ENCODE measurements at places on chromosomes 7 and 10.
A peak's percentile ranks its signal among the peaks of the same experiment; 100 is the strongest.

DNA sequence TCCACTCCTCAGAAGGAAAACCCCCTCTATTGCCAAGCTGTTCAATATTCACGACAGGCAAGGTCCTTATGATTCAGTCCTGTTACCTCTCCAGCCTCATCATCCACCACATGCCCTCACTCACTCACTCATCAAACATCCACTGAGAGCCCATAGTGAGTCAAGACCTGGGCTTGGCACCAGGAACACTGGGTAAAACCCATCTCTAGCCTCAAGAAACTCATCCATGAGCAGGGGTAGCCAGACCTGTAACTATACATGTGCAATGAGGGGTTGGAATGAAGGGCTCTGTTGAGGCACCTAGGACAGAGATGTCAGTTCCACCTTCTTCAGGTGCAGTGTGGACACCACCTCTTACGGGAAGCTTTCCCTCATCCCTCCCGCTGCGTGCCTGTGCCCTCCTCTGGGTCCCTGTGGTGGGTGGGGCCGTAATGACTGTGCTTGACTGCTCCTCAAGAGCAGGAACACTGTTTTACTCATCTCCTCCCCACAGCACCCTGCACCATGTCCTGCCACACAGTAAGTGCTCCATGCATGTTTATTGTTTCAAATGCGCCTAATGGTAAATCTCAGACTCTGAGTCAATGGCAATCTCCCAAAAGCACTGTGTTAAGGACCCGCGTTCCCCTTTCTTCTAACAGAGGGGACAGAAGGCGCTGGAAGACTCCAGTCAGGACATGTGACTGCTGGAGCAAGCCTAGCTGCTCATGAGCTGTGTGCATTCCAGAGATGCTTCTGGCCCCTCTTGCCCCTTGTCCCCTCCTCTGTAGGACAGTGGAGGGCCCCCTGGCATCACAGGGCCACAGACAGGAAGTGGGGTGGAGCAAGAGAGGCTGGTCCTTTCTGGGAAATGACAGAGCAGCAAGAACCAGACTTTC is 95.4 kb downstream of the HIPK2 start:
- no peak for DNase-seq

GRCh38 chr10:17533731-17534130 is 79.3 kb upstream of the ST8SIA6 start:
- no peak for DNase-seq

GRCh38 chr10:127148933-127149220 is 47.5 kb downstream of the INSYN2A start:
- no peak for DNase-seq

GRCh38 chr7:72183835-72184234 is 228.3 kb downstream of the CALN1 start:
- no peak for DNase-seq

- DNase-seq, result no peak
These were observed 103.0 kb downstream of the TCF7L2 start for GRCh38 chr10:113053091-113053490.

- no peak for DNase-seq
These were observed 24.0 kb upstream of the NANOS1 start for GRCh38 chr10:119005362-119006043.

GRCh38 chr7:41711283-41712064 is 8.6 kb upstream of the INHBA start:
- DNase-seq, result peak; percentile 17

DNA sequence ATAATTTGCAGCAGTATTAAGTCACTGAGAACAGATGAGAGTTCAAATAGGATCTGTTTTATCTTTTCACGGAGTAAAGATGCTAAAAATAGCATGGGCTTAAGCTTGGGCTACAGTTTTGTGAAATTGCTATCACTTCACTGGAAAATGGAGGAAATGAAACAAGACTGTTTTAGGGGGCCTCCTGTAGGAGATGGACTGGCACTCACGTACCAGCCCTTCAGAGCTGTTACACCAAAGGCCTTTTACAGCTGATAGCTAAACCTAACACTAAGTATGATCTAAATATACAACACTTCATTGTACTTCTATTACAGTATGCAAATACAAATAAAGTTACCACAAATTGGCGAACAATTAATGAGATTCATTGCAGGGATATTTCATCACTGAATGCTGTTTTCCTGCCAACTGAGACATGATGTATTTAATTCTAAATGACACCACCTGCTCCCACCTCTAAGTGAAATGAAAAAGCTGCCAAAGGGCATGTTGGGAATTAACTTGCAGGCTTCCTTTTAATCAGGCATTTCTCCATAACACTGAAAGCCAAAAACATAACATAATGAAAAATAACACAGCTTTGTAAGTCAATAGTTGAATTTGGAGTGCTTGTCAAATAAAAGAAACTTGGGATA is 304.5 kb upstream of the LRRN3 start:
- no peak for DNase-seq

DNA sequence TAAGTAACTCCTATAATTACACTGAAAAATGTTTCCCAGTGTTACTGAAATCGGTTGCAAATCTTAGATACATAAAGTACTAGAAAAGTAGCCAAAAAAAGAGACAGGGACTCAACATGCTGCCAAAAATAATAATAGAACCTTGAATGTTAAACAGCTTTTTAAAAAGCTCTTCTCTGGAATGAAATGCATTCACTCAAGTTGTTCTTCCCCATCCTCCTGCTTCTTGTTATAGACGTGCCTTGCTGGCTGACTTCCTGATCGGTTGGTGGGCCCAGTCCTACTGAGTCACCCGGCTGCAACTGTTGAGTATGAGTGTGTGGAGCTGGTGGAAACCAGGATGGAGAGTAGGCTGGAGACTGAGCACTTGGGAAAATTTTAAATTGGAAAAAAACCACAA is 30.6 kb upstream of the RAPGEF5 start:
- no peak for DNase-seq

DNA sequence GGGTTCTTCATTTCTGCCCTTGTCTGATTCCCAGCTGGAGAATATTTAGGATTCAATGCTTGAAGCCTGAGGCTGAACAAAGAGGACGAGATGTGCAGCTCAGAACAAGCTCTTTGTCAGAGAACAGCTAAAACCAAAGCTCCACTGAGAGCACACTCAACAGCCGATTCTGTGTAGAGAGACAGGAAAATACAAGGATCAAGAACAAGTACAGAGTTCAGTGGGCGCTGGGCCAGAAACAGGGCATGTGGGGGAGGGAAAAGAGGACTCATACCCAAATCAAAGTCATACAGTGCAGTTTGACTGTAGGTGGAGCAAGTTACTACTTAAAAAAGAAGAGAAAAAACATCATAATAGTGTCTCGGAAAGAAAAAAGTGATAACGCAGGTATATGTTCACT is at the start of gene AGMO:
TSS of gene AGMO (minus strand) at position 181 of the 400 bp plus-strand sequence.
- no peak for DNase-seq

DNA sequence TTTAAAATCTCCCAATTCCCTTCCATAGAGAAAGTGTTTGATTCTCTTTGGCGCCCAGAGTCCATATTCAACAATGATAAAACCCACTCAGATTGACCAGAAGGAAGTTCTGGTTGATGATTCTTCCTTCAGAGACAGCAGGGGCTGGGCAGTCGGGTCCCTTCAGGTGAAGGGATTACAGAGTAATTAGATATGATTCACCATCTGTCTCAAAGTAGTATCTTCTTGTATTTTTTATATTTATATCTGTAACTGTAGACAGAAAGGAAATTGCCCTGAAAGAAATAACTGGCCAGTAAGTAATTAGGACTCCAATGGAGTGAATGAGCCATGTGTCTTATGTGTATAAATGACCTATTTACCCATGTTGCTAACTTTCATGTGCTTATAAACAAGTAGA is 156.0 kb downstream of the PLCE1 start:
- no peak for DNase-seq

DNA sequence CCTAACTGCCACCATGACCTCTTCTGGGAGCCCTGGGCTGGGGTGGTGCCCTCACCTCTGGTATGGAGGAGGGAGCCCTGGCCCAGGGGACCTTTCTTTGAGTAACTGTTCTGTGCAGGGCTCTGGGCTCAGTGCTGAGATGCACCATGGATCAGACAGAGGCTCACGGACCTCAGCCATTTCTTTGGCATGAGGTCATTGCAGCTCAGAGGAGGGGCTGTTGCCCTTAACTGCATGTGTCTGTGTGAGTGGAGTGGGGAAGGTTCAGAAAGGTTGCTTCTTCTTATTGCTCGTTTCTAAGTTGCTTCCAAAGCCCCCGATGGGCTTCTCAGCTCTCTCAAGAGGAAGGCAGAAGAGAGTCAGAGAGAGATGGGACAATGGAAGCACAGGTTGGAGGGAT is 233.9 kb downstream of the RPS24 start:
- DNase-seq, result no peak

- peak; percentile 3 for DNase-seq
These were observed 7.9 kb downstream of the GPRIN2 start for GRCh38 chr10:46548498-46549090.

GRCh38 chr7:132991615-132992587 is 90.0 kb downstream of the CHCHD3 start:
- DNase-seq, result no peak

DNA sequence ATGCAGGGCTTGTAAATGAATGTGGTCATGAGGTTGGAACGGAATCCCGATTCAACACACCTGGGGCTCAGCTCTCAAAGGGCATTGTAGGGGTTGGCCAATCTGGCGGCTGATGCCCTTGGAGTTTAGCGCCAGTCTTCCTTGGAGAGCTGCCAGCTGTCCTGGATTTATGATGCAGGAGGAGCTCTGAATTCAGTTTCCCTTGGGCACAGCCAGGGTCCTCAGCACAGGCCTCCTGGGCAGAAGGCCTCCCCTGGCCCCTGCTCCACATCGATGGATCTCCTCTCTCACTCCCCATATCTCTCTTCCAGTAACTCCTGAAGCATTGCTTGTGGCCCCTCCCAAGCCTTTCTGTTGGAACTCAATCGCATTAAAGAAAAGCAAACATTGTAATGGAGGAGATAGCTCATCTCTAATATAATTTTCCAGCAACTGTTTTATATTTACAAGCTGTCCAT is 985 bp upstream of the CYTH3 start:
- DNase-seq, result no peak

DNA sequence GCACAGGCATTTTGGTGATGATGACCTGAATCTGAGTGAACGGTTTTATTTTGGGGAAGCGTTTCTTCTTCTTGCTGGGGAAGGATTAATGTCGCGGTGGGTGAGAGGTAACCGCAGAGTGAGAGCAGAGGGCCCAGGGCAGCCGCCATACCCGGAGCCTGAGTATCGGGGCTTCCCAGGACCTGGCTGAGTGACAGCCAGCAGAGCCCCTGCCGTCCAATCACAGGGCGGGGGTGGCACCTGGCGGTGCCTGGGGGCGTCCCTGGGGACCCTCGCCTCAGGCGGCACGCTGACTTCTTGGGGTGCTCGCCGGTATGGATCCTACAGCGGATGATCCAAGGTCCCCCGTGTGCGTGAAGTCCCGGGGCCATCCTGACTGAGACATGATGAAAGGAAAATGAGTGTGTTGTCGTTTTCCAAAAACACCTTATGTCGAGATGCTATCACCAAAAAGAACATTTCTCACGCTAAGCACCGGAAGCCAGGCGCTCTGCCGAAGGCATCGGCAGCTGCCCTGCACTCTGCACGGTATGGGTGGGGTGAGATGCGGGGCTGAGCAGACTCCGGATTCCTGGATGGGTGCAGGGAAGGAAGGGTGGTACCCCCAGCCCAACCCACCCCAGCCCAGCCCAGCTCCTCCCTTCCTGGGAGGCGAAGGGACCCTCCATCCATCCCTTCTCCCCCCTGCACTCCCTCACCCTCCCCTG is 227.9 kb upstream of the SHH start:
- DNase-seq, result no peak

GRCh38 chr10:1375346-1376170 is 319.4 kb downstream of the WDR37 start:
- no peak for DNase-seq

- peak; percentile 15 for DNase-seq
These were observed 870 bp downstream of the FZD1 start for GRCh38 chr7:91264924-91265681.

GRCh38 chr10:59799421-59799820 is 46.2 kb upstream of the MRLN start:
- DNase-seq, result no peak

GRCh38 chr10:86036544-86036831 is 330.1 kb downstream of the GRID1 start:
- no peak for DNase-seq

- no peak for DNase-seq
These were observed 26.8 kb upstream of the GRID1 start for GRCh38 chr10:86393362-86393761.

- DNase-seq, result no peak
These were observed 1.4 kb downstream of the ZNF282 start for GRCh38 chr7:149196705-149197171.

- DNase-seq, result peak; percentile 28
These were observed 72.0 kb downstream of the KAT6B start for GRCh38 chr10:74898201-74898976.

DNA sequence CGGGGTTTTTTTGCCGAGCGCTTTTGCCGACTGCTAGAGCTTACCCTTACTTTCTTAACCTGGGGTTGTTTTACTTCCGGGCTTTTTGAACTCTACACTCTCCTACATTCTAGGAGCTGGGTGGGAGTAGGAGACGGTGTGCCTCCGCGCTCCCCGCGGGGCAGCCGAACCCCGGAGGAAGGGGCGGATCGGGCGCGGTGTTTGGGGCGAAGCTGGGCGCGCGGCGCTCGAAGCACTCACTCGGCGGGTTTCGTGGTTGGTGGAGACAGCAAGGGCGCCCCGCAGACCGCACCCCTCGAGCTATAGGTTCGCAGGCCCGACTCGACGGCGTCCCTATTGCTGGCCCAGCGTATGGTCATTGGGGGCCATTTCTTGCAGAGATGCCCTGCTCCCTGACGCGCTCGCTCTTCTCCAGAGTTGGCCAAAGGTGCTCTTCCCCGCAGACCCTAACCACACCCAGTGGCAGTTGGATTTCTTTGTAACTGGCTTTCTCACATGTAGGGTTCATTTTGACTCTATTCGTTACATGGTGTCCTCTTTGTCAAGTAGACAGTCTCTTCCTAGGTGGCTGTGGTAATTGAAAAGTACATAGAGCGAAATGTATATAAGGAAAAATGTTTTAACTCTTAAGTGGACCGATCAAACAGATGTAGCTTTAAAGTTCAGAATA is 364 bp downstream of the ZNF518A start:
- peak; percentile 85 for DNase-seq

GRCh38 chr10:3045471-3046209 is 21.7 kb upstream of the PFKP start:
- no peak for DNase-seq

GRCh38 chr10:85548034-85548433 is 818.6 kb downstream of the GRID1 start:
- DNase-seq, result peak; percentile 39

Measured in DND-41 (cell line).